ENCODE measurements at places on chromosomes 13 and 19.

DNA sequence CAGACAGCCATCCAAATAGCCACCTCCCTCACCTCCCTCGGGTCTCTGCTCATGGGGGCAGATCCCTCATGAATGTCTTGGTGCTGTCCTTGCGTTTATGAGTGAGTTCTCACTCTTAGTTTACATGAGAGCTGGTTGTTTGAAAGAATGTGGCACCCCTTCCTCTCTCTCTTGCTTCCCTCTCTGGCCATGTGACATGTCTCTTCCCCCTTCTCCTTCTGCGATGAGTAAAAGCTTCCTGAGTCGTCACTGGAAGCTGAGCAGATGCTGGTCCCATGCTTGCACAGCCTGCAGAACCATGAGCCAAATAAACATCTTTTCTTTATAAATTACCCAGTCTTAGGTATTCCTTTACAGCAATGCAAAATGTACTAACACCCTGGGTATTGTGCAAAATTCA, 208.7 kb downstream of the LACC1 start:
- DNase-seq: no peak

DNA sequence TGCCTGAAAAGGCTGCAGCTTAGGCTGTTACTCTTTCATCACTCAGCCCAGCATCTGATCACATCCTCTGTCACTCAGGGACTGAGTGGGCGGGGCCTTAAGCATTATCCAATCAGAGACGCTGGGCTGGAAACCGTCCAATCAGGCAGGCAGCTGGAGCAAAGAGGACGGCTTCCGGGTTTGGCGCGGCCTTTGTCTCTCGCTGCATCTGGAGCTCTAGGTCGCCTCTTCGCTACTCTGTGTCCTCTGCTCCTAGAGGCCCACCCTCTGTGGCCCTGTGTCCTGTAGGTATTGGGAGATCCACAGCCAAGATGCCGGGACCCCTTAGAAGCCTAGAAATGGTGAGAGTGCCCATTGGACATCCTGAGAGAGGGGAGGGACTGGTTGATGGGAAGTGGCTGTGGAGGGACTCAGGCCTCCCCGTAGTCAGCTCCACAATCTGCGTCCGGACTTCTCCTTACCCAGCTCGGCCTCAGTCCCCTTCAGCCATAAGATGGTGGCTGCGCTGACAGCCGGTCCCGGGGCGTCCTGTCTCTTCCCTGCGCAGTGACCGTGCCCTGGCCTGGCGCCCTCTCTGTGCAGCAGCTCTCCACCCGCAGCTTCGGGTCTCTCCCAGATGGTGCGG, at the start of gene ZNF486:
ZNF486 (plus strand) TSS at position 195 of the 625 bp plus-strand sequence; CDS start at position 312, 117 bp downstream.
- peak; percentile 90 for DNase-seq

DNA sequence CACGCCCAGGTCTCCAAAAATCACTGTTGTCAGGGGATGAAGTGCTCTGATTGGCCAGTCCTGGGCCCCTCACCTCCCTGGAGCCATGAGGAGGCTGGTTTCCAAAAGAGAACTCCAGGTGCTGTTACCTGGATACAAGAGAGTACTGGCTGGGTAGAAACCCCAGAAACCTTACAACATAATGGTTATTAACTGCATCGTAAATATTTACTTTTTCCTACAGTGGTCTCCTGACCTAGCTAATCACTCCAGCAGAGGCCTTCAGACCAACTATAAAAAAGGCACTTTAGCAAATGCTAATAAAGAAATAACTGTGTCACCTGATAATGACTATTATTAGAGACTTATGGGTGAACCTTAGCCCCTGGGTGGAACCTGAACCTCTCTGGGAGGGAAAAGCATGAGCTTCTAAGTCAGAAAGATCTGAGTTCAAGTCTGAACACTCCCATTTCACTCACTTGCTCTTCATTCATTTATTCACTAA, 1.5 kb upstream of the IGSF23 start:
- no peak for DNase-seq

- peak; percentile 45 for DNase-seq
Measured at GRCh38 chr13:113904411-113904810, 40.5 kb upstream of the GAS6 start.

GRCh38 chr19:14686411-14686810, 3.4 kb upstream of the ZNF333 start:
- peak; percentile 60 for DNase-seq

DNA sequence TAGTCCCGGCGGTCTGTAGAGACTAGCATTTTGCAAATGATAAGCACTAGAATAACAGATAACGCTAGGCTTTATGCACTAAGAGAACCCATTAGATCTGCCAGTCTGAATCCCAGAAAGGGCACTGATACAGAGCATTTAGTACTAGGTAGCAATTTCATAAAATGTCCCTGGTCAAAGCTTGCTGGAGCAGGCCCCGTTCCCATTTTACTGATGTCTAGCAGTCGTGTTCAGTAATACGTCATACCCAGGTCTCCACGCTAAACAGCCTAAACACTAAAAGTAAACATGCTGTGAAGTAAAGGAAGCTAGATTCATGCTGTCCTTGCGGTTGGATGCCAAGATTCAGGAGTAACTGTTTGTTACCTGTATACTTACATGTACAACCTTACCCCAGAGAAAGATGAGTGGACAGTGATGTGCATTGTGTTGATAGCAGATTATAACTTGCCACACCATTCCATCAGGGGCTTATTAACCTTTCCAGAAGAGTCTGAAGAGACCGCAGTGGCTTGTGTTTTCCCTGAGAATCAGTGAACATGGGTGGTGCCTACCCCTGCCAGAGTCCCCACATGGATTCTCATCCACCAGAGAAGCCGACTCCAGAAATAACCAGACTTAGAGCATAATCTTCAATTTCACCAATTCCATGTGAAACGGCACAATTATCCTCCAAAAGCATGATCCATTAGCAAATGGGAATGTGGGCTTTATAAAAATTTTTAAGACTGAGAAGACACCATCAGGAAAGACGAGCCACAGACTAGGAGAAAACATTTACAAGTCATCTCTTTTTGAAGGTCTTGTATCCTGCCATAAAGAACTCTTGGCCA, 3.4 kb upstream of the RPS11 start:
- peak; percentile 82 for DNase-seq

- no peak for DNase-seq
Measured at GRCh38 chr13:99809926-99810325, 161.6 kb downstream of the ZIC5 start.

DNA sequence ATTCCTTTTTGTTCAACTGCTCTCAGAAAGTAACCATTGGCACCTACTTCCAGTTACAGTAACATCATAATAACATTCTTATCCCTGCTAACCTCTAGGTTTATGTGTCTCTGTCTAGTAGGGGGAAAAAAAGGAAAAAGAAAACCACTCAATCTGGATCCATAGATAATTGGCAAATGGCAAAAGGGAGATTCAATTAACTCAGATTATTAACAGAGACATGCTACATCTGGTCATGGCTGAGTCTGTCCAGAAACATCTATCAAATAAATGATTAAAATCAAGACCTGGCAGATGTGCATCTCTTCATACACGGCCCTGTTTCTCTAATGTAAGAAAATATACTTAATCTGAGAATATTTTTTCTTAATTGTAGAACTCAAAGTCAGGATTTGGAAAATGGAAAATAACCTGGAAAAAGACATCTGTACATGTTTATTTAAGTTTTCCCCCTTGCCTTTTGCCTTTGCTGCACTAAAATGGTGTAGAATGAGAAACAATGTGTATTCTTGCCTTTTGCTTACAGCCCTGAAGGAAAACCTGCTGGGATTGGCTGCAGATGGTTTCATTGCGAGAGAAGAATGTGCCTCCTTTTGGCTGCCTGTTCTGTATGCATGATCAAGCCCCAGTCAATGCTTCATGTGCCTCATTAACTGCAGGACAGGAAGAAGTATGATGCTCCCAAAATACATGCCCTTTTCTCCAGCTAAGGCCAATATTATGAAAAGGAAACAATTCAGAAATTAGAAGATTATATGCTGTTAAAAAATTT, 921.6 kb upstream of the PCDH20 start:
- no peak for DNase-seq

DNA sequence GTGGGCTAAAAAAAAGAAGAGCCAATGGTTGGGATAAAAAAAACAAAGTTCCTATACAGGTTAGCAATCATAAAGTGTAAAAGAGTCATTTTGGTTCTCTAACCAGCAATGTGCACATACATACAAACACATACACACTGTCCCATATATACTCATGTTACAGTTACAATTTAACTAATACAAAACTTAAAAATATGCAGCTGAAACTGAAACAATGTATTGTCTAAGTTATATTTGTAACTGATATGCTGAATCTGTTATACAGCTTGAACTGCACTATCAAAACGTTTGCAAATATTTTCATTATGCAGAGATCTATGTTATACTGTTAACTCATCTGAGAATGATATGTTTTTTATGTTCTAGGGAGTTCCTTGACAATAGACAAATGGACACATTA, 173.7 kb downstream of the KLF12 start:
- no peak for DNase-seq

- peak; percentile 73 for DNase-seq
Measured at GRCh38 chr13:21675095-21675991, 4.5 kb downstream of the FGF9 start.

GRCh38 chr13:46079770-46080169, 25.1 kb downstream of the CPB2 start:
- DNase-seq: no peak

GRCh38 chr19:16213076-16213475, 15.4 kb downstream of the AP1M1 start:
- DNase-seq: no peak

DNA sequence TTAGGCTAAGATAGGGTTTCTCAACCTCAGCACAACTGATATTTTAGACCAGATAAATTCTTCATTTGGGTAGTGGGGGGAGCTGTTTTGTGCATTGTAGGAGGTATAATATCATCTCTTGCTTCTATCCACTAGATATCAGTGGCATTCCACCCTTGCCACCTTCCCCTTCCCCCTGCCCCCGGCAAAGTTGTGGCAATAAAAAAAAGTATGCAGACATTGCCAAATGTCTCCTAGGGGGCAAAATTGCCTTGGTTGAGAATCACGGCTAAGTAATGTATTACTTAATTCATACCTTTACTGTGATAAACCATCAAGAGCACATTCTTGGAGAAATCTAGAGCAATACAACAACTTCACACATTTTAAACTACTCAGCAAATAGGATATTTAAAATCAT, 51.4 kb downstream of the UBL3 start:
- DNase-seq: no peak

- no peak for DNase-seq
Measured at GRCh38 chr13:33524086-33524485, 238.5 kb upstream of the STARD13 start.

DNA sequence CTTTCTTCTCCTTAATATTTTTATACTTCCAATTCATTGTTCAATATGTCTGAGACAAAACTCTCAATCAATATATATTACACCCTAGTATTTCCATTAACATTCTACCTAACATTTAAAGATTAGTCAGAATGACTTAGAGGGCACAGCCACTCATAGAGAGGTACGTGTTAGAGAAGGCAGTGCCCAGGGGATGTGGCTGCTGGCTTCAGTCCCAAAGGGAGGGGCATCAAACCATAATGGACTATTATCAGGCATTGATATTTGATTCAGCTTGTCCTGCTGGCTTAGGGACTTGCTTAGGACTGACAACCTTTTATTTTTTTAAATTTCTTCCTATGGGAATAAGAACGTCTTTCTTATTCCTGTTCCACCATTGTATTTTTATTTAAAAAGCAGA, 1392.0 kb upstream of the ATXN8OS start:
- no peak for DNase-seq

- peak; percentile 90 for DNase-seq
Measured at GRCh38 chr19:14366529-14366928, 14.7 kb upstream of the ADGRE5 start.

- no peak for DNase-seq
Measured at GRCh38 chr13:112643759-112644459, 45.9 kb upstream of the ATP11A start.

- no peak for DNase-seq
Measured at GRCh38 chr13:113195360-113195759, 13.1 kb downstream of the PCID2 start.

- DNase-seq: no peak
Measured at GRCh38 chr19:40621283-40621682, 20.1 kb downstream of the LTBP4 start.

DNA sequence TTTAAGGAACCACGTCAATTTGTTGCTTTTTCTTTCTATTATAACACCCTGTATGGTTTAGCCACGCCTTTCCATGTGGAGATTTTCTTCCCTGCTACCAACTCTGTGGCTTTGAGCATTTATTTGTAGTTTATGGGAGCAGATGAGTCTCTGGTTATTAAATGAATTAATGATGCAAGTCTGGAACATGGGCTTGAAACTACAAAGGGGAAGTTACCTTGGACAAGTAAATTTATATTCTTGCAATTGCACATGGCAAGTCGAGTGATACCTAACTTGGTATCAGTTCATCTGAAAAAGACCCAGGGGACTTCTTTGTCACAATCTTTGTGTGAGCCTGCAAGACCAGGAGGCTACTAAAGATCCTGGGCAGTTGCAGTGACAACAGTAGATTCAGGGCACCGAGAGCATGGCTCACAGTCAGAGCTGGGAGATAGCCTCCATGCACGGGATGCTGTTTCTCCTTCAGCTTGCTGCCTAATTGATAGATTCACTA, 24.4 kb downstream of the B3GLCT start:
- DNase-seq: no peak

DNA sequence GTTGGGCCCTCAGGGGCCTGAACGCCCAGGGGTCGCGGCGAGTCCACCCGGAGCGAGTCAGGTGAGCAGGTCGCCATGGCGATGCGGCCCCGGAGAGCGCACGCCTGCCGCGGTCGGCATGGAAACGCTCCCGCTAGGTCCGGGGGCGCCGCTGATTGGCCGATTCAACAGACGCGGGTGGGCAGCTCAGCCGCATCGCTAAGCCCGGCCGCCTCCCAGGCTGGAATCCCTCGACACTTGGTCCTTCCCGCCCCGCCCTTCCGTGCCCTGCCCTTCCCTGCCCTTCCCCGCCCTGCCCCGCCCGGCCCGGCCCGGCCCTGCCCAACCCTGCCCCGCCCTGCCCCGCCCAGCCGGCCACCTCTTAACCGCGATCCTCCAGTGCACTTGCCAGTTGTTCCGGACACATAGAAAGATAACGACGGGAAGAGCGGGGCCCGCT, at the start of gene CCNA1:
CCNA1 (plus strand) TSS at position 390 of the 439 bp plus-strand sequence. CDS start 562 bp downstream, outside the sequence.
- DNase-seq: peak; percentile 67

- DNase-seq: no peak
Measured at GRCh38 chr13:50236898-50237318, 221.7 kb downstream of the KCNRG start.

- no peak for DNase-seq
Measured at GRCh38 chr13:32252812-32253438, 62.2 kb downstream of the ZAR1L start.

DNA sequence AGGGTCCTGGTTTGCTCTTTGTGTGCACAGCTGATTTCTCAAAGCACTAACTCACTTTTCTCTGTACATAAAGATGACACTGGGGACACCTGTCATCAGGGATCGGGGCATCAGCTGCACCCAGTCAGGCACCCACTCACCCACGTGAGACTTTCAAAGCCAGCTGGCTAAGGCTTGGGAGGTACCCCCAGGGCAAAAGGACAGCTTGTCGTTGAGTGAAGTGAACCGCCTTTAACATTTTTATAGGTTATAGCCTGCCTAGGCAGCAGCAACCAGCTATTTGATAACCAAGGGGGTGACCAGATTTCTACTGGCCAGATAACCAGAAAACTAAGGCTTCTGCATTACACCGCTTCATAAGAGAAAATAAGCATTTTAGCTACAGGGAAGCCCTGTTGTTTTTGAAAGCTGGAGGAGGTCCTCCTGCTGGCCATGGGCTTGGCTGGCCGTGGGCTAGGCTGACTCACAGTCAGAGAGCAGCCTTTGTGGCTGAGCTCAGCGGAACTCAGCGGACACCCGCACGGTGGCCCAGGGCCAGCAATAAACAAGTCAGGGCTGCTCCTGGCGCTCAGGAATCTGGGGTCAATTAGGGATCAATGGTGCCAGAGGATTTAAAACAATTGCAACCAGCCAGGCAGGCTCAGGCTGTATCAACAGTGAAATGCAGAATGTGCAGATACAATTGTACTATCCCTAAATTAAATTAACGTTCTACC, 57.1 kb downstream of the ALOX5AP start:
- DNase-seq: no peak
